ENCODE measurements at places on chromosomes 7 and 10.

DNA sequence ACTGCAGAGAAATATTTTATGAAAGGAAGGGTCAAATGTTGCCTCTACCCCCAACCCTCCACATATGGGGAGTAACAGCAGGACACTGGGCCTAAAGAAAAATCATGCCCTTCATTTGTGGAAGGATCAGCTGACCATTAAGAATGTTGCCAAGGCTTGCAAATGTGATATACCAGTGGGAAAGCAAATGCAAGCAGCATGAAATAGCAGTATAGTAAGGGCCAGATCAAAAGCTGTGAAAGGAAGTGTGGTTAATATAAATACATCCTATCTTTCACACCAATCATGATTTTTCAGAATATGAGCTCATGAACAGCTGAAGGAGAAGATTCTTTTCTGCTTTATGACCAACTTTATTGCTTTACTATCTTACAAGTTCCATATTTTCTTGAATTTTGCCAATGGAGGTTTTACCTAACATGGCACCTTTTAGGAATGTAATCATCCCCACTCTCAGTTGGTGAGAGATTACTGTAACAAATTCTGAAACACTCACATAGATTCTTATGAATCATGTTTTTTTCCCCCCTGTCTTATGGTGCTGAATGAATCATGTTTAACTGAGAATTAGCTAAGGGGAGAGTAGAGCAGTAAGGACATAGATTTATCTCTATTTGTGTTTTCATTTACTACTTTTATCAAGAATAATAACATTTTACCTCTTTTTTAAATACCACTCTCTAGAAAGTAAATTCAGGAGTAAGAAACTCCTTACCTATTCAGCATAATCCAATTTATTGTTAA, 12.1 kb upstream of the ATAD1 start:
- DNase-seq = peak; percentile 28

DNA sequence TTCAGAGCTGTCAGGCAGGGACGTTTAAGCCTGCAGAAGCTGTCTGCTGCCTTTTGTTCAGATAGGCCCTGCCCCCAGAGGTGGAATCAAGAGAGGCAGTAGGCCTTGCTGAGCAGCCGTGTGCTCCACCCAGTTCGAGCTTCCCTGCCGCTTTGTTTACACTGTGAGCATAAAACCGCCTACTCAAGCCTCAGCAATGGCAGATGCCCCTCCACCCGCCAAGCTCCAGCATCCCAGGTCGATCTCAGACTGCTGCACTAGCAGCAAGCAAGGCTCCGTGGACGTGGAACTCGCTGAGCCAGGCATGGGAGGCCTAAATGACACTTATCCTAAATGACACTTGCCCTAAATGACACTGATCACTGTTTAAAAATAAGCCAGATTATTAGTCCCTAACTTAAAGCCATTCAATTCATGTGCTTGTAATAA, 6.8 kb upstream of the ASB15 start:
- no peak for DNase-seq

GRCh38 chr7:130490888-130491804, 739 bp upstream of the MEST start:
- peak; percentile 63 for DNase-seq

- no peak for DNase-seq
Measured at GRCh38 chr10:124465003-124465776, 3.6 kb downstream of the LHPP start.

DNA sequence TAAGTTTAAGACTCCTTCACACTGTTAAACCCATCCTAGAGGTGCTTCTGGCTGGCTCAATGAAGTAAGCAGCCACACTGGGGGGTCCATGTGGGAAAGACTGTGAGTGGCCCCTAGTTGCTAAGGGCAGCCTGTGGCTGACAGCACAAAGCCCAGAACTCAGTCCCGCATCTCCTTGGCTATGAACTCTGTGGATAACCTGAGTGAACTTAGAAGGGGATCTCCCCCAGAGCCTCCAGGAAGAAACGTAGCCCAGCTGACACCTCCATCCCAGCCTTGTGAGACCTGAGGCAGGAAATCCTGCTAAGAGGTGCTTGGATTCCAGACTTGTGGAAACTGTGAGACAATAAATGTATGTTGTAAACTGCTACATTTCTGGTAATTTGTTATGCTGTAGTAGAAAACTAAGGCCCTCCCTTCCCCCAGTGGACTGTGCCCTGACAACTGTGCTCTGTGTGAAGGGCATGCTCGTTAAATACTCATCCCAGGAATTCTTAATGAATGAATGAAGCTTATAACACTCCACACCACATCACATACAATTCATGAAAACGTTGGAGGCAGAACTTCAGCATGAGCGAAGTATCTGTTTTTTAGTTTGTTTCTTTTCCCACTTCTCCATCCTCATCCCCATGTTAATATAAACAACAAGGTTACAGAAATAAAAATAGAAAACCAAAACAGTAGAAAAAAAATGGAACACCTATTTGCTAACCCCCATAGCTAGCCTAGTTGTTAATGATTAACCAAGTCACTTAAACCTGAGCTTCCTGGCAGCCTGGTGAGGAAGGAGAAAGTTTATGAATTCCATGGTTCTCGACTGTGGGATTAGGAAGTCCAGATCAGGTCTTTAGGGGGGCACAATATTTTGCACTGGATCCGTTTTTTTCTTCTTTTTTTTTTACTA, 36.8 kb upstream of the AOAH start:
- DNase-seq = no peak

DNA sequence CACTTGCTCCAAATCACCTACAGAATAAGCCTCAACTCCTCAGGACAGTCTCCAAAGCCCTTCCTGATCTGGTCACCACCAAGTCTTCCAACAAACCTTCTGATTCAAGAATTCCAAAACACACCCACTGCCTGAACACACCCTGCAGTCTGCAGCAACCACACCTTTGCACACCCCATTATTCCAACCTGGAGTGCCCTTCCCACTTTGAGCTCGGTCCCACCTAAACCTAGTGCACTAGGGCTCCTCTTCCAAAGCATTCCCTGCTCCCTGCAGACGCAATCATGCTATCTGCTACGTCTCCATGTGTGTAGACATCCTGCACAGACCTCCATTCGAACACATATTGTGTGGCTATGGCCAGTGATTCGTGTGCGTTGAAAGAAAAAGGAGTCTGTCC, 289.3 kb downstream of the GRID1 start:
- no peak for DNase-seq

- peak; percentile 52 for DNase-seq
Measured at GRCh38 chr10:7948371-7949000, 106.0 kb upstream of the GATA3 start.

- DNase-seq = no peak
Measured at GRCh38 chr10:3236644-3237404, 64.2 kb upstream of the PITRM1 start.

- no peak for DNase-seq
Measured at GRCh38 chr10:132780356-132780755, 5.6 kb downstream of the NKX6-2 start.

- DNase-seq = no peak
Measured at GRCh38 chr7:17976952-17977351, 36.7 kb upstream of the SNX13 start.

GRCh38 chr10:14485986-14486385, 155.3 kb upstream of the FRMD4A start:
- no peak for DNase-seq

- no peak for DNase-seq
Measured at GRCh38 chr7:1290679-1291356, 58.1 kb downstream of the UNCX start.

DNA sequence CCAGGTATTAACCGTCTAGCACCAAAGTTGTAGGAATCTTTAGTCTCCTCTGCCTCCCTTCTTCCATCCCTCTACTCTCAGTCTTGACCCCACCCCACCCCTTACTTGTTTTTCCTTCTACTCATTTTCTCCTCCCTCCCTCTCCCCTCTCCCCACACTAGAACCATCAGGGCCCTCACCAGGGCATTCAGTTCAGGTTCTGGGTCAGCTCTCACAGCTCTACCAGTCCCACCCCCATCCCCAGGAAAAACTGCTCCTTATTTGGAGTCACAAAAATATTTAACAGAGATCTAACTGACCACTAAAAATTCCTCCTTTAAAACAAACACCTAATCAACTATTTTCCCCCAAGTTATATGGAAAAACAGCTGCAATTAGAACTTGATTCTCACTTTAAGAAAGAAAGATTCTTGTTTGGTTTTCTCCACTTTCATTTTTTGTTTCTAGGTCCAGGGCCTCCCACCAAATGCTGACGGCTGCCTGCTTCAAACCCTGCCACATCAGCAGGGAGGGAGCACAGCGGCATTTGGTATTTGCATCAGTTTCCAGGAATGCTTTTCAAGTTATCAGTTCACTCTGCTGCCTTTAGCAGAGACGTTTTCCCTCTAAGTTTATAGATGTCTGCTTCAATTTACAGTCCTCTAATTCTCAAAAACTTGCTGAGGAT, 2.8 kb upstream of the COL1A2 start:
- DNase-seq = peak; percentile 88

- DNase-seq = no peak
Measured at GRCh38 chr10:78063236-78063635, 29.6 kb downstream of the RPS24 start.

DNA sequence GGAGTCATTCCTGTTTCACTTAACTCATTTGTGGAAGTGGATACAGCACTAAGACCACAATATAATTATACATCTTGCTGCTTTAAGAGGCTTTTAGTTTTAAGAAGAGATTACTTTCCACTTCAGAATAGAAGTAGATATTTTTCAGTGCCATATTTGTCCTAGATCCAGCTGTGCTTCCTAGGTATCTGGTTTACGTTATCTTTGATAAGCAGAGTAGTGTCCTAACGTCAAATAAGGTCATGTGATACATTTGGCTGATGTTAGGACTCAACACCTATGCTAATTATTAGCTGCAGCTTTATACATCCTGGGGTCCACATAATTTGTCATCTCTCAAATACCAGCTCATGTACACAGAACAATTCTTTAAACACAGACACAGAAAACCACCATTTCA, 196.2 kb upstream of the SMIM30 start:
- DNase-seq = no peak

- no peak for DNase-seq
Measured at GRCh38 chr10:132927824-132928223, 14.5 kb downstream of the CFAP46 start.

DNA sequence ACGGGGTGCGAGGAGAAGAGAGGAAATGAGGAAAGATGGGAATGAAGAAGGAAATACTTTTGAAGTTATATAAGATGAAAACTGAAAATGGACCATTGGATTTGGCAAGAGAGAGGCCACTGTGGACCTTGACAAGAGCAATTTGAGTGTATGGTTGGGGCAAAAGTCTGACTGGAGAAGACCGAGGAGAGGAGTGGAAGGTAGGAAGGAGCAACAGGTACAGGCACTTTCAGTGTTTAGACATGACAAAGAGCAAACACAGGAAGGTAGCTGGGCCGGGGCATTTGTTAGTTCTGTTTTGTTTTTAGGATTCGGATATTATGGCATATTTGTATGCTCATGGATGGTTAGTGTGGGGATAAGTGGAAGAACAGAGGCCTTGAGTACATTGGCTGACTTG, 99.4 kb downstream of the TAF3 start:
- no peak for DNase-seq

GRCh38 chr10:79056736-79057391, 11.9 kb upstream of the ZMIZ1 start:
- DNase-seq = no peak

GRCh38 chr7:119594956-119595355, 678.0 kb upstream of the KCND2 start:
- no peak for DNase-seq

DNA sequence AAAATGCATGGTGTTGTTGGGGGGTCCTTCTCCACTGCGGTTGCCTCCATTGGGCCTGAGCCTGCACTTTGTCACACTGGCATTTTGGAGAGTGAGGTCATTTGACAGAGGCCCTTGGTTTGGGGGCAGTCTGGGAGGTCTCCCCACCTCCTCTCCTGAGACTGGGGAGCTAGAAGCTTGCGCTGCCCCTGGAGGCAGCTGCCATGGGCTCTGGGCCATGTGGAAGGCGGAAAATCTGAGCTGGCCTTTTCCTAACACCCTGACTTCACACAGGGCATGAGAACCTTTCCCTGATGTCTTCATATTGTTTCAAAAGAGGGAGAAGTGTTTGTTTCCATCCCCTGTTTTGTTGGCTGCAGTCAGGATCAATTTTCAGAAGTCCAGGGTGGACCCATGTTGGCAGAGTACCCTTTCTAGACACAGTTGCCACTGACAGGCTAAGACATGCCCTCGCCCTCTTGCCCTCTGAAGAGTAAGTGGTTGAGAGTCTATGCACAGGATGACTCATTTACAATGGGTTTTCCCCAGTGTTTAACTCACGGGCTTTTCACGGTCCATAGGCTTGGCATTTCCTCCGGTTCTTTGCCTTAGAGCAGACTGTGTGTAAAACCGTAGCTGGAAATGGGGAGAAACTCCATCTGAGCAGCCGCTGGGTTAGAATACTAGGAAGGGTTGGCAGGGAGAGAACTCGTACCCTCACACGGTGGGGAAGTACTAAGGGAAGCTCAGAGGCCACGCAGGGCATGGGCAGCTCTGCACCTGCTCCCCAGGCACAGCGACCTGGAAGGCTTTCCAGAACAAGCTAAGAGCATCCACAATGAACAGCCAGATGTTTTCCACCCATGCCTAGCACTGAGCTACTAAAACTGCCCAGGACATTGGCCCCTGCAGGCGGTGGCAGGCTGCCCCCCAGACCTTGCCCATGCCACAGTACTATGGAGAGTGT, 655.0 kb downstream of the SDK1 start:
- DNase-seq = peak; percentile 66

DNA sequence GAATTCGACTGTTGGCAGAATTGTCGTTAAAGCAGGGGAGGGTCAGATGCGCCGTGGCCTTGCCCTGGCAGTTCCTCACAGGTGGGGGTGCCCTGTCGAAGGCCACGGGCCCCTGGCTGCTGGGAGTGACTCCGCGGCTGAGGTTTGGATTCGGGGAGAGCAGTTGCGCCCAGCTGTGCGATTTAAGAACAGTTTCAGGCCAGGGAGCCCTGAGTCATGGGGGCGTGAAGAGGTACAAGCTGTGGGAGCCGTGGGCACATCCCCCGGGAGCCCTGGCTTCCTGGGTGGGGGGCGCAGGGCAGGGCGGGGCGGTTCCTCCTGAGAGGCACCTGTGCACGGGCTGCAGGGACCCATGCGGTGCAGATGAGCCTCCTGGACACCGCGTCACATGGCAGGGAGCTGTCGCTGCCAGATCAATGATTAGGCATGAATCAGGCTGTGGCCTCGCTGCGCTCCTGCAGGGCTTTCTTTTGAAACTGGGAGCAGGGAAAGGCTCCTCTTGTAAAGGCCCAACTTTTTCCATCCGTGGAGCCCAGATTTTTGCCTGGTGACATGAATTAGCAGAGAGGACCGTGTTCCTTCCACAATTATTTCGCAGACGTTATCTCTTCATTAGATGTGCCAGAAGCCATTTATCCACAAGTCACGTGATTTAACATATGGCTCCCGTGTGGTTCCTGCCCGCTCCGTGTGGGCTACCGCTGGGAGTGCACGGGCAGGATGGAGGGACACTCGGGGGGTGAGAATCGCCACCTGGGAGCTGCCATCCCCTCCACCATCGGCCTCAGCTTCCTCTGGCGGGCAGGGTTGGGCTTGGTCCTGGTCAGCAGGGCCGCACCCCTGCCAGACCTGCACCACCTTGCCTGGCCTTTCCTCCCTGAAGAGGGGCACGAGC, 918 bp downstream of the PWWP2B start:
- DNase-seq = peak; percentile 47

- no peak for DNase-seq
Measured at GRCh38 chr7:12870219-12870618, 182.8 kb downstream of the ARL4A start.

All from iris pigment epithelial cell (primary cell).